EH (cell line): ENCODE measurements at places on chromosomes 12 and 14.

DNA sequence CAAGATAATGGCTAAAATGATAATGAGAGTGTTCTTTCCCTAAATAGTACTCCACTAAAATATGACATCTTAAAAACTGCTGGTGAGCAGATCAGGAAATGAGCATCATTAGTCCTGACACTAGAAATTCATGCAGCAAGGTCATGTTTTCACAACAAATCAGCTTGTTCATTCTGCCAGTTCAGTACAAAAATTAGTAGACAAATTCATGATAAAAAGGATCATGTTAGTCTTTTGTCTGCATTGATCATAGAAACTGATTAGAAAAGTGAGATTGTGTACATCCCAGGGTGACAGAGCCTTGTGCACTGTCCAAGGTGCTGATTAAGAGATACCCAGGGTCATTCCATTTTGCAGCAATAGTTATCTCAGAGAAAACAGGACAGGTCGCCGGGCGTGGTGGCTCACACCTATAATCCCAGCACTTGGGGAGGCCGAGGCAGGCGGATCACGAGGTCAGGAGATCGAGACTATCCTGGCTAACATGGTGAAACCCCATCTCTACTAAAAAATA is 163.6 kb downstream of the RIMBP2 start:
- DNase-seq, result no peak

- DNase-seq, result peak; percentile 48
Observed at GRCh38 chr14:22380571-22381407, 208.2 kb downstream of the DAD1 start.

- DNase-seq, result no peak
Observed at GRCh38 chr12:123199936-123200335, 33.0 kb downstream of the MPHOSPH9 start.

DNA sequence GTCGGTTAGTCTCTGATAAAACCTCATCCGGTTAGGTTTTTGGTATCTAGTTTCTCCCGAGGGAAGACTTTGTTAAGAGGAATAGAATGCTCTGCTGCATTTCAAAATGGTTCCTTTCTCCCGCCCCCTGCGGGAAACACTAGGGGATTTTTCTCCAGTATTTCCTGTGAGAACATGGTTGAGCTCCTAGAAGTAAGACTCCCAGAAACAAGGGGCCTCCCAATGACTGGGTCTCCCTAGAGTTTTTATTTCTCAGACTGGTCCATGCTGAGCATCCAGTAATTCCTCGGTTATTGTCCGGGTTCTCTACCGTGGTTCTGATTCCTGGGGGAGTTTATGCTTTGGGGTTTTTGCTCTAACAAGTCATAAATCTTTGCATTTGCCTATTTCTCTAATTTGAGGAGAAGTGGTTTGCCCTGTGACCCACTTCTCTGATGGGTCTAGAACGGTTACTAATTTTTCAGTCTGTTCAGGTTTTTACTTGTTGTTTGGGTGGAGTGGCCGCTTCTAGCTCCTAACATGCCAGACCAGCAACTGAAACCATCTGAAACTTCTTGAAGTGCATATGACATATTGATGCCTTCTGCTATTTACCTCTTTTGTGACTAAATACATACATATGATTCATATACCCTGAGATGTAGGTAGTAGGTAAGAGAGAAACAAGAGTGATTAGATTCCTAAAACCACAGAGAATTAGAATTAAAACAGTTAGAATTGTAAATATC is 25.1 kb downstream of the TESPA1 start:
- no peak for DNase-seq

- DNase-seq, result peak; percentile 56
Observed at GRCh38 chr12:112236386-112236785, 111.0 kb downstream of the TRAFD1 start.

GRCh38 chr14:53927171-53927570 is 29.5 kb downstream of the BMP4 start:
- peak; percentile 86 for DNase-seq

DNA sequence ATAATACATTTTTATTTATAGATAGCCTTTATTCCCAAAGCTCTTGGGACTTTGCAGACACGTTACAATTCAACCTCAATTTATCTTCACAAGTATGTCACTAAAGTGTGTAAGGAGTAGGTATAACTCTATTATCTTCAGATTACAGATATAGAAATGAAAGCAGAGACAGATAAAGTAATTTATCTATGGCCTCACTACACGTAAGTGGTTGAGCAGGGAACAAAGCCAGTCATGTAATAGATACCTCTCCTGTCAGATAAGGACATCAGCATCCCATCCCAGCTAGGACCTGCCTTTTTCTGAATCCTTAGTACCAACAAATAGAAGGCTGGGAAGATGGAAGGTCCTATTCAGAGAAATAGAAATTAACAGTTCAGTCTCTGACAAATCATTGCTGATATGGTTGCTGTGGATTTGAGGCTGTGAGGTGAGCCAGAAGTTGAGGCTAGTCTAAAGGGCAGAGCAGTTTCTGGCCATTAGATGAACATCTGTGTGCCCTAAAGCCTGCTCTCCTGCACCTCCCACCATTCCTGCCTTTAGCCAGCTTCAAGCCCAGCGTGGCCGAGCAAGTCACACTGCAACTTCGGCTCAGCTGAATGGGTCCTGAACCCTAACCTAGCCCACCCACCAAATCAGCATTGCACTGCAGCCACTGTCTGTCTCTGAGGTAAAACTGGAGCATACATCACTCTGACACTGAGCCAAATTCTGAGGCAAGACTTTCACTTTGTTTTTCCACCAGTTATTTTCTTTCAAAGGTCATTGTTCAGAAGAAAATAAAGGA is 71.1 kb upstream of the PLEKHA5 start:
- no peak for DNase-seq

GRCh38 chr12:89208661-89209096 is 143.6 kb downstream of the DUSP6 start:
- peak; percentile 47 for DNase-seq

DNA sequence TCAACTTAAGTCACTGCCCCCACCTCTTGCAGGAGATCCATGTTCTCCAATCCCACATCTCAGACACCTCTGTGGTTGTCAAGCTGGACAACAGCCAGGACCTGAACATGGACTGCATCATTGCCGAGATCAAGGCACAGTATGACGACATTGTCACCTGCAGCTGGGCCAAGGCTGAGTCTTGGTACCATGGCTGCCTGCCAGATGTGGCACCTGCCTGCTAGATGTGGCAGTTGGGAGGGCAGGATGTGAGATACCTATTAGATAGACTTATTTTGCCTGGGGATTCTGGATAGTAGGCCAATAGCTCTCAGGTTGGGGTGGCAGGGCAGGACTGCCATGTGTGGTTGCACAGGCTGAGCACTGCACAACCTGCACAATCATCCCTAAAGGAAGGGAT is 7.9 kb upstream of the KRT86 start:
- DNase-seq, result no peak

DNA sequence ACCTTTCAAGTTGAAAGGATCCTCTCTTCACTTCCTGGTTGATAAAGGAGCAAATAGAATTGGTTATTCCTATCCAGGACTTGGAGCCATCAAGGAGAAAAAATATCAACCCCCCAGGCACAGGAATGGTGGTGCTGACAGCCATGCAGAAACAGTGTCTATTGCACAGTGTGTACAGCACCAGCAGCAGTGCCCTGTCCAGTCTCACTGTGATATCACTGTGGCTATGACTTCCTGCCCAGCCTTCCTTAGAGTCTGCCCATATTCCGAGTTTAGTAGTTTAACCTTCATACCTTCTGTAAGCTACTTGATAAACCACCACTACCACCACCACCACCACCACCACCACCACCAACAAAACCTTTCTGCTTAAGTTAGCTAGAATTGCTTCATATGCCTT is 45.1 kb upstream of the FERMT2 start:
- no peak for DNase-seq

DNA sequence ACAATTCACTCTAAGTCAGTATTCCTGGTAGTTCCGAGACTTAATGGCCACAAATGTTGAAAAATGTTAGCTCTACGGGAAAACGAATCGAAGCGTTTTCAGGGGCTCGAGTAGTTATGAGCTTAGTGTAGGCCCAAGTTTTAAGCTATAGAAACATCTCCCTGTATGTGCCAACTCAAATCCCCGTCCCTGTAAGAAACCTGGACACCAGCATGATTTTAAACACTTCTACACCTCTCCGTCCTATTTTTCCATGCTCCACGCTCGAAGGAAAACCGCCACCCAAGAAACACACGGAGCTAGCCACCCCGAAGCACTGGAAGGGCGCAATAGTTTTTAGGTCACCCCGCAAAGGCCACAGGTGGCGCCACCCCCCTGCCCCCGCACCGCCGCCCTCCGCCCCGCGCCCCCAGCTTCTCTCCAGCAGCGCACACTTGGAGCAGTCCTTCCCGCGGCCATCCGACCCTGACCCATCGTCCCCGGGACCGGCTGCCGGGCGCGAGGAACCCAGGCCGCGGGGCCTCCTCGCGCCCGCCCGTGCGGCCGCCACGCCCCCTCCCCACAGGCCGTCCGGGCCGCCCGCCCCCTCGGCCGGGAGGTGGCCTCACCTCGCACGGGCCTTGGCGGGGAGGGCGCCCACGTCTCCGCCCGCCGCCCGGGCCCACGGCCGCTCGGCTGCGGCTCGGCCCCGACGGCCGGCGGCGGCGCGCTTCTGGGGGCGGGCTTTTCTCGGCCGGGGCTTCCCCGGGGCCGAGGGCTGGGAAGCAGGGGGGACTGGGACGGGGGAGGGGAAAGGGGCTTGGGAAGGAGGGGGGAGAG is 522 bp downstream of the R3HDM2 start:
- DNase-seq, result peak; percentile 40

DNA sequence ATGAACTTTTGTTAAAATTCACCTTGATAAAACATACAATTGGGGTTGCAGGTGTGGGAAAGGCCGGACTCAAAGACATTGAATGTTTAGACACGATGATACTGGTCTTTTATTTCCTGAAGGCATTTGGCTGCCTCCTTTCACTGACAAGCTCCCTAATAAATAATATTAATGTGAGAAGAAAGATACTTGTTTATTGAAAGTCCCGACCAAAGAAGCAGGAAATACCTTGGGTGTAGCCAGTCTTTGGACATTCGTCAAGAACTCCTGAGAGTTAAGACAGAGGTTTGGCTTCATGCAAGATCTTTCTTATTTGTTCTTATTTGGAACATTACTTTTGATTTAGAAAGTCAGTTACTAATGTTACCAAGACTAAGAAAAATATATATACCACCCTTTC is 1133.8 kb upstream of the SEL1L start:
- DNase-seq, result no peak

- peak; percentile 56 for DNase-seq
Observed at GRCh38 chr12:66047411-66048021, 83.0 kb downstream of the LLPH start.

DNA sequence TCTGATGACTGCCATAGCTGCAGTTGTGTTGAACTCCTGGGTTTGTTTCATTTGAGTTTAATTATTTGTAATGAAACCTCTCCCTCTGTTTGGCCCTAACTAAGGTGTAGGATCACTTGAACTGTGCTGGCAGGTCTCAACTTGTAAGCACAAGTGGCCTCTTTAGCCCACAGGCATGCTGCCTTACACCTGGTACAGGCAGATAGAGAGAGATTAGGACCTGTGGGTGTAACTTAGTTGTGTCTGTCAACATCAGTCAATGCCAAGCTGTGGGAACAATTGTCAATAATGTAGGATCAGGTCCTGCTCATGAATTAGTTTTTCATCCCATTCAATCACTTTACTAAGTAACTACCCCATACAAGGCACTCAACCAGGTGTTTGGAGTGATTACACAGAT is 263.0 kb upstream of the G2E3 start:
- no peak for DNase-seq

DNA sequence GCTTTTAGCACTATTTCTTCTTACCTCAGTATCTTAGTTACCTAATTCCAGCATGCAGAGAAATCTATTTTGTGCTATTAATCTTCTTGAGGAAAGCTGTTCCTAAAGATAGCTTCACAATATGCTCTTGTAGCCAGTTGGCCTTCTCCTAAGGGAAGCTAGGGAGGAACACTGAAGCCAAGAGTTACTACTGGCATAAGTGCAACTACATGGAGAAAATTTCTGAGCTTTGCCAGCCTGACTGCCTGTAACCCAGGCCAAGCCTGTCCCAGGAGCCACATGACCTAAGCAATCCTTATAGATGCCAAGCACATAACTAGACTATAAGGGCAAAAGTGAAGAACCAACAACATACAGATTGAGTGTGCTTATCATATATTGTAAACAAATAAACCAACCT is 890.2 kb downstream of the FLRT2 start:
- no peak for DNase-seq

DNA sequence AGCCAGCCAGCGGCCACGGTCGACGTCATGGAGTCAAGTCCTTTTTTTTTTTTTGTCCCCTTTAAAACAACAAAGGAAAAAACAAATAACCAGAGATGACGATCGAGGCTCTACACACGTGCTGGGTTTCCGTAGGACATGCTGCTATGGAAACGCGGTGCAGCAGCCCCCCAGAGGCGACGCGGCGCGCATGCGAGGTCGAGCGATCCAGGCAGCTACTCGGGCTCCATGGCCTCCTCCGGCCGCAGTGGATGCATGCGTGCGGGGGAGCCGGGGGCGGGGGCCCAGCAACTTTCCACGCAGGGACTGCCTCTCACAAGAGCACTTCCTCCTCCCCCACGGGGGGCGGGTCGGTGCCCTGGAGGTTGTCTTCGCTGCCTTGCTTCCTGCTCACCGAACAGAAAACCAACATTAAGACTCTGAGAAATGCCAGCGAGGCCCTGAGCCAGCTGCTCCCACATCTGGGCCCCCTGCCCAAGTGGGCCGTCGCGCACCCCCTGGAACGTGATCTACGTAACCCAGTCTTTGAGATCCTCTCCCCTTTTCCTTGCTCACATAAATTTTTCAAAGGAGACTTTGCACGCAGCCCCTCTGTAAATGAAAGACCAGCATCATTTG is 30.7 kb downstream of the P2RX4 start:
- no peak for DNase-seq

DNA sequence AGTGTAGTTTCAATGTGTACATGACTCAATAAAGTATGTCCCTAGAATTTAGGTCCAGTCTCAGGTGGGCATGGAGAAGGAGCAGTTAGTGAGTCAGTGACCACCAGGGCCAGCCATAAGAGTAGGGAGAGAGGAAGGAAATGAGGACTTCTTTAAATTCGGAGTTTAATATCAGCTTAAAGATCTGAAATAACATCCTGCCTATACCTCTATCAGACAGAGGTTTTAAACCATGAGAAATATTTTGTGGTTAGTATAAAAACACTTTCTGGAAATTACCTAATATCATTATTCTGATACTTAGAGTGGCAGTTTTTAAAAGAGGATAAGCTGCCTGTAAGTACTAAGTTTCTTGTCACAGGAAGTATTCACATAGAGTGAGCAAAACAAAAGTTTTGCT is 61.7 kb upstream of the ST8SIA1 start:
- no peak for DNase-seq

DNA sequence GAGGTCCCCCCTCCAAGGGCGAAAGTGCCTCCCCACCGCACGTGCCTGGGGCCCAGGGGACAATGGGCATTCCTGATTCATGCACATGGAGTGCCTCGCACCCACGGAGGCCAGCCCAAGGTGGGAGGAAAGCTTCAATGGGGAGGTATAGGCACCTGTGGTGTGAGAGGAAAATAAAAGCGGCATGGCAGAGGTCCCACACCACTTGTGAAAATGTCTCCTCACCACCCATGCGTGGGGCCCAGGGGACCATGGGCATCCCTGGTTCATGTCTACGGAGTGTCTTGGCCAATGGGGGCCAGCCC is 384.7 kb downstream of the ALG10 start:
- no peak for DNase-seq

GRCh38 chr12:6839482-6840201 is 1.1 kb upstream of the GNB3 start:
- no peak for DNase-seq
